ENCODE measurements at places on chromosomes 11 and 22. TPM values are rescaled to one million over a fixed set of nuclear protein-coding genes. Genes with fewer than 3 reads are reported as not detected.

Gene OR10AG1
- total RNA-seq = not detected

Gene PRCP
- 31.7 TPM for total RNA-seq

Gene PANX3
- total RNA-seq = not detected

Gene HPS4
- total RNA-seq = 42.5 TPM

Gene C11orf68
- 28.2 TPM for total RNA-seq

Gene OR5B21
- total RNA-seq = not detected

Gene F2
- total RNA-seq = not detected

Gene ST14
- under 0.01 TPM for total RNA-seq

Gene SOX10
- total RNA-seq = not detected

Gene C1QTNF5
- total RNA-seq = 3.5 TPM

Gene A4GALT
- total RNA-seq = 1.8 TPM

Gene NEFH
- total RNA-seq = 0.44 TPM

Gene APOBEC3F
- total RNA-seq = 9.2 TPM

Gene PRG3
- not detected for total RNA-seq

Gene CCDC89
- total RNA-seq = 7.9 TPM

Gene ANO9
- total RNA-seq = not detected

Gene RNF141
- total RNA-seq = 31.9 TPM

Gene ZBTB16
- under 0.01 TPM for total RNA-seq

Gene TTC36
- total RNA-seq = 0.22 TPM

Gene FGF4
- total RNA-seq = not detected

Gene ESAM
- 0.89 TPM for total RNA-seq

Gene HTR3A
- under 0.01 TPM for total RNA-seq

Gene CYTH4
- total RNA-seq = 0.12 TPM

Gene SLC5A1
- total RNA-seq = not detected

Gene GAS2L1
- 12.6 TPM for total RNA-seq

Gene CRYBB2
- not detected for total RNA-seq

Gene CALCA
- not detected for total RNA-seq

Gene UPK3A
- total RNA-seq = not detected

Gene SERHL2
- 5.9 TPM for total RNA-seq

Gene RFPL2
- total RNA-seq = not detected

Gene RIBC2
- 3.0 TPM for total RNA-seq

Measured in uterine smooth muscle cell (primary cell).